ENCODE measurements at places on chromosomes 13 and 19. TPM values are rescaled to one million over a fixed set of nuclear protein-coding genes. Genes with fewer than 3 reads are reported as not detected.

Gene TEX30
- total RNA-seq = 11.6 TPM

Gene ADGRE1
- not detected for total RNA-seq

GRCh38 chr13:44063881-44064280 lies 184.2 kb downstream of the LACC1 start:
- no peak for DNase-seq

Gene FFAR1
- total RNA-seq = not detected

DNA sequence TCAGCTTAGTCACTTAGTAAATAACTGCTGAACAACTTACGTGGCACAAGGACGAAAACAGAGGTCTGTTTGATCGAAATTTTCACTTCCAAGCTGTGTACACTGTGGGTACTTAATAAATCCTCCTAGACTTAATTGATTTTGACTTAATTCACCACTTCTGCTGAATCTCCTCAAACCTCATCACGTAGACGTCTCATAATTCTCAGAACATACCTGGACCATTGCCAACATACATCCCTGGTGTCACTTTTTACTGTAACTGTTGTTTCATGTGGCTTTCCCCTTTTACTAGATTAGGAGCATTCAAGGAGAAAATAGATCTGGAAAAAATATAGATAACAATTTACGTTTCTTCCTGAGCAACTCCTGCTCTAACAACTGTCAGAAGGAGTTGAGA lies 105.0 kb downstream of the MBNL2 start:
- DNase-seq = no peak

Gene ZNF628
- total RNA-seq = 12.3 TPM

GRCh38 chr13:71772361-71772760 lies 94.6 kb downstream of the DACH1 start:
- DNase-seq = no peak

Gene PABPC3
- 0.10 TPM for total RNA-seq

DNA sequence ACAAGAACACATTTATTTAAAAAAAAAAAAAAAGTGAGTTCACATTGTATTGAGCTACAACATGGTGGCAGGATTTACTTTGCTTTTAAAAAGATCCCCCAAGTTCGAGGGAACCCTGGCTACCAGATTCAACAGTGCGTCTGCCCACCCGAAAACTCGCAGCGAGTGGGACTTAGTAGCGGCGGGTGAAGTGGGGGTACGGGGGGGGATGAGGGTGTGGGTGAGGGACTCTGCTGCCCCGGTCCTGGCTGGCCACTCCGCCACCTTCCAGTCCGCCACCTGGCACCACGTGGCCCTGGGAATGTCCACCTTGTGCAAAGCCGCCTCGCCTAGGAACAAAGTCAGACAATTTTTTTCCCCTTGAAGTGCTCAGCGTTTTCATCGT lies 19.3 kb upstream of the TINCR start:
- DNase-seq = no peak

DNA sequence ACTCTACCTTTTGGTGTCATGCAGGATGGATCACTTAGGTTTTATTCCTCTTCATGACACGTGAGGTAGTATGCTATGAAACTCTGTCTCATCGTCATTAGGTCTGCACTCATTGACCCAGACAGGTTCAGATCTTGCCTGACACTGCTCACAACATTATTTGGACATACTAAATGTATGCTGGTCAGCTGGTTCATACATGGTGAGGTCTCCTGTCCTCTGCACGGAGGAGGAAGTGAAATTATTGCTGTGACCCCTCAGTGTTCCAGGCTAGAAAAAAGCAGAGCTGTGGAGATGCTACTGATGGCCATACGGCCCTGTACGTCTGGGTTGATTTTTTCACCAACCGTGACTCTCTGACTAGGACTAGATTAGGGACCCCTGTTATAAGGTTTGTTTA lies 35.8 kb downstream of the LATS2 start:
- DNase-seq = no peak

DNA sequence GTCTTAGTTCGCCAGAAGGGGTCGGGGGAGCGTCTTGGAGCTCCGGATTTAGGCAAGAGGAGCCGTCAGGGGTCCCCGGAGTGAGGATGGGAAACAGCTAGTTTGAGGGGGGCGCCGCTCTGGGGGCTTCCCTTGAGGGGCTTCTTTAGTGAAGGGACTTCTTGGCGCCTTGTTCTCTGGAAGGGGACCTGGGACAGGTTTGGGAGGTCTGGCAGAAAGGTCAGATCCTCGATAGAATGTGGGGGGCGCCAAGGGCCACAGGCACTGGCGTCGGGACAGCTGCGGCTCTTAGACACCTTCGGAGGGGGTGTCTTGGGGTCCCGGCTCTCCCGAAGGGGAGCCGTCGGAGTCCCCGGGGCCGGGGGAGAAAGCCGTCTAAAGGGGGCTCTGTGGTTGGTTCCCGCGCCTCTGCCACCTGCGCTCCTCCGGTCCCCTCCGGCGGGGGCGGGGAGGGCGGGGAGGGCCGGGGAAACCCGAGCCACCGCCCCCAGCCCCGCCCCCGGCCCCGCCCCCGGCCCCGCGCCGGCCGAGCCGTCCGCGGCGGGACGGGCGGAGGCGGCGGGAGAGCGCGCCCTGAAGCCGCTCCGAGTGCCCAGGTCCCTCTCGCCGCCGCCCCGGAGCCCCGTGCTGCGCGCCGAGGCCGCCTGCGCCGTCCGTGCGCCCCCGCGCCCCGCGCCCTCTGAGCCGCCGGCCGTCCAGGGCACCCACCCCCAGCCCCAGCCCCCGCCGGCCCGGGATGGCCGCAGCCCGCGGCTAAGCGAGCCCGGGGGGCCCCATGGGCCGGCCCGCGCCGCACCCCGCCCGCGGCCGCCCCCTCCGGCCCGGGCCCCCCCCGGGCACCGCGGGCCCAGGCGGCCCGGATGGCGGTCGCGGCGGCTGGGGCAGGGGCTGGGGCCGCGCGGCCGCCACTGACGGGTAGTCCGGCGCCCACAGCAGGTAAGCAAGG lies at the start of gene NRTN:
NRTN (plus strand) TSS at position 552 of the 946 bp plus-strand sequence. CDS start 19,099 bp downstream, outside the sequence.
- no peak for DNase-seq

DNA sequence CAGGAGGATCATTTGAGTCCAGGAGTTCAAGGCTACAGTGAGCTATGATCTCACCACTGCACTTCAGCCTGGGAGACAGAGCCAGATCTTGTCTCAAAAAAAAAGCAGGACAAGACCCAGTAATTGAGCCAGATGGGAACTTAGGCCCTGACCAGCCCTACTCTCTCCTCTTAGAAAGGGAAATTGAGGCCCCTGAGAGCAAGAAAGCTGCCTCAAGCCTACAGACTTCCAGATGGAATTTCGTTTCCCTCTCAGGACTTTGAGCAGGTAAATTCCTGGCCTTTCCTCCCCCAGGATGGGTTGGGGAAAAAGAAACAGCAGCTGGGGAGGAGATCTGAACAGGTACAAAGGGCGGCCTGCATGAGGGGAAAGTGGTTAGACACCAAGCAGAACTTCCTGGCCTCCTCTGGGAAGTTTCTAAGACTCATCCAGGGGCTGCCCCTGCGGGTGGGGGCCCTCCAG lies 3.6 kb upstream of the BCL3 start:
- DNase-seq = no peak

DNA sequence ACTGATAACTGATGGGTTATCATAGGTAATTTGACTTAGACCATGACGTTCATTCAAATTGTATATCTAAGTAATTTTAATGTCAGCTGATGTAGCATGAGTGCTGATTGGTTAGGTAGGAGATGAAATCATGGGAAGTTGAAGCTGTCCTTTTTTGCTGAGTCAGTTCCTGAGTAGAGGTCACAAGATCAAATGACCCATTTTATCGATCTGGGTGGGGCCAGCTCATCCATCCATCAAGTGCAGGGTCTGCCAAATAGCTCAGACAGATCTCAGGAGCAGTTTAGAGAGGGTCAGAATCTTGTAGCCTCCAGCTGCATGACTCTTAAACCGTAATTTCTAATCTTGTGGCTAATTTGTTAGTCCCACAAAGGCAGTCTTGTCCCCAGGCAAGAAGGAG lies 35.3 kb upstream of the CD177 start:
- no peak for DNase-seq

- no peak for DNase-seq
Observed at GRCh38 chr19:44987148-44987675, 14.1 kb upstream of the RELB start.

- no peak for DNase-seq
Observed at GRCh38 chr13:39536906-39537305, 66.1 kb downstream of the LHFPL6 start.

DNA sequence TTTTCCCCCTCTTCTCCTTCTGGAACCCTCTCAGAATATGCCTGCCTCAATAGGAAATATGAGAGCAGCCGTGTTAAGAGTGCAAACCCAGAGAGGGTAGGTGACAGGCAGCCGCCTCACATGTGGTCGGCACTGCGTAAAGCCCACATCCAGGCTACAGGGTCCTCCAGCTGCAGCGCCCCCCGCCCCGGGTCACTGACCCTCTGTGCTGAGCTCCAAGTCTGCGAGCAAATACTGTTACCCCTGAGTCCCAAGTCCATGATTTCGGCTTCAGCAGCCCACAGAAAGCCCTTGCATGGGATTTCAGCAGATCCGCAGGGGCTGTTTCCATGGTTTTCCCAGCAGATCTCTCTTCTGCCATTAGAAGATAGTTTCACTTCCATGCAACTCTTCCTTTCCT lies 186.9 kb upstream of the IRS2 start:
- no peak for DNase-seq

DNA sequence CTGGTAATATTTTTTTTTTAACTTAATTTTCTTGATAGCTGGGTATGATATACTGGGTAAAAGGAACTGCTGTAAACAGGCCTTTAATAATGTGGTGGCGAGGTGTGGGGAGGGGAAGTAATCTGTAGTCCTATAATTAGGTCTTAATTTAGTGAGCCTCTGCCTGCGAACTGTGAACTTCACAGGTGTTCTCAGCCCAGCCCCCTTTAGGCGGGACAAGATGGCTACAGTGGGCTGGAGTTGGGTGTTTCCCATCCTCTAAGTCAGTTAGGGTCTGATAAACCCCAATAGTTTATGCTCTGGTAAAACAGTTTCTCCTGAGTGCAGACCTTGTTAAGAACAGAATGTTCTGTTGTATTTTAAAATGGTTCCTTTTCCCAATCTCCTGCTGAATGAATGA lies 97.6 kb upstream of the SERP2 start:
- no peak for DNase-seq

Gene PDS5B
- 11.7 TPM for total RNA-seq

DNA sequence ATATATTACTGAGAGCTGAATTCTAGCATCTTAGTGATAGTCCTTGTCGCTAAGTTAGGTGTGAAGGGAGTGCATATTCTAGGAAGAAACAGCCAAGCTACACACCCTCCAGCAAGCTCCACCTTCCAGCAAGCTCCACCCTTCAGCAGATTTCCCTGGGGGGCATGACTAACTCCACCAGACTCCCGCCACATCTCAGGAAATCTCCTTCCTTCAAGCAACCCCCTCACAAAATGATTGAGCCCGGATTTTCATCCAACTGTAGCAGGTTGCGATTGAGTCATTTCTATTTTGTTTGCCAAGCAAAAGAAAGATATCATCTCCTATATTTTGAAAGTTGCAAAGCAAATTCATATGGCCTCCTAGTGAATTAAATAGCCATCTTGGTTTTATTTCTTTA lies 162.1 kb upstream of the TMTC4 start:
- DNase-seq = no peak

Gene MCEMP1
- not detected for total RNA-seq

- no peak for DNase-seq
Observed at GRCh38 chr13:20363172-20363571, 131.1 kb upstream of the GJB6 start.

Gene ZNF507
- total RNA-seq = 9.8 TPM

Gene PEG3
- not detected for total RNA-seq

GRCh38 chr19:30669329-30670010 lies 297.3 kb downstream of the ZNF536 start:
- DNase-seq = peak; percentile 55

DNA sequence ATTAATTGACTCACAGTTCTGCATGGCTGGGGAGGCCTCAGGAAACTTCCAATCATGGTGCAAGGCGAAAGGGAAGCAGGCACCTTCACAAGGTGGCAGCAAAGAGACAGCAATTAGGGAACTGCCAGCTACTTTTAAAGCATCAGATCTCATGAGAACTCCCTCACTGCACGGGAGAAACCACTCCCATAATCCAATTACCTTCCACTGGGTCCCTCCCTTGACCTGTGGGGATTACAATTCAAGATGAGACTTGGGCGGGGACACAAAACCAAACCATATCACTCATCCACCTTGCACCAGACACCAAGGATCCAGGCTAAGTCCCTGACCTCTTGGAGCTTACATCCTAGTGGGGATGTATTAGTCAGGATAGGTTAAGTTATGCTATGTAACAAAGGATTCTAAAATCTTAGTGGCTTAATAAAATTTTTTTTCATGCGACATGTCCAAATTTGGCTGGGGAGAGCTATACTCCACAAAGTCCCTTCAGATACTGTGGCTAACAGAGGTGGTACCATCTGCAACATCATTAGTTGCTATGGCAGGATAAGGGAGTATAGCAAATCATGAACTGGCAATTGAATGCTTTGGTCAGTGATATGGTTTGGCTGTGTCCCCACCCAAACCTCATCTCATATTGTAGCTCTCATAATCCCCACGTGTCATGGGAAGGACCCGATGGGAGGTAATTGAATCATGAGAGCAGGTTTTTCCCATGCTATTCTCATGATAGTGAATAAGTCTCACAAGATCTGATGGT lies 8.3 kb upstream of the FAM187B start:
- no peak for DNase-seq

Gene ZNF723
- total RNA-seq = not detected

Gene C19orf85
- total RNA-seq = not detected

GRCh38 chr13:20825477-20825875 lies 51.7 kb upstream of the EEF1AKMT1 start:
- DNase-seq = peak; percentile 91

GRCh38 chr13:100525453-100526317 lies 62.9 kb downstream of the GGACT start:
- DNase-seq = no peak

DNA sequence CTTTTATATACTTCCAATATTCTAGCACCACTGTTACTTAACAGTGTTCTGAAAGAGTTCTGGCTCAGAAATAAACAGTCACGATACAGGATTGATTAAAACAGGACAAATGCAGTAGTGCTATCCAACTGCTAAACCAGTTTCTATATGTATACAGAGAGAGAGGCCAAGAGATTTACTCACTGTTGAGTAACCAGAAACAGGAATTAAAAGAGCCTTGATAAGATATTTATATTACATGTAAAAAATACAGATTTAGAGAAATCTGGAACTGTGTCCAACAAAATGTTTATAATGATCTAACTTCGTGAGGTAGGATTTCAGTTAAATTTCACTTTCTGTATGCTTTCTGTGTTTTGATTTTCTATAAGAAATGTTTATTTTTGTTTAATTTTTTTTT lies 116.6 kb downstream of the CDK8 start:
- no peak for DNase-seq

DNA sequence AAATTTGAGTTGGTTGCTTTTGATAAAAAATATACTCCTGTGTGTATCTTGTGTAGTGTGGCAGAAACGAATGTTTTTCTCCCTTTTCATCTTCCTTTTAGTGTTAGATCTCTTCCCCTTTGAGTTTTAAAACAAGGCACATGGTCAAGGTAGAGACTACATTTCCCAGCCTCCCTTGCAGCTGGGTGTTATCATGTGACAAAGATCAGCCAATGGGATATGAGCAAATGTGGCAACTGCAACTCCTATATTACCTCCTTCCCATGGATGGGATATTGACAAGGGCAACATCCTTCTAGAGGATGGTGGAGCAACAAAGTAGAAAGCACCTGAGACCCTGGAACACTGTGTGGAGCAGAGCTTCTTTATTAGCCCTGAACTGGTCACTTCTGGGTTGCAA lies 42.4 kb downstream of the ADGRE3 start:
- peak; percentile 7 for DNase-seq

All from myocyte (in vitro differentiated cells).